ENCODE measurements at places on chromosomes 3 and 15.

DNA sequence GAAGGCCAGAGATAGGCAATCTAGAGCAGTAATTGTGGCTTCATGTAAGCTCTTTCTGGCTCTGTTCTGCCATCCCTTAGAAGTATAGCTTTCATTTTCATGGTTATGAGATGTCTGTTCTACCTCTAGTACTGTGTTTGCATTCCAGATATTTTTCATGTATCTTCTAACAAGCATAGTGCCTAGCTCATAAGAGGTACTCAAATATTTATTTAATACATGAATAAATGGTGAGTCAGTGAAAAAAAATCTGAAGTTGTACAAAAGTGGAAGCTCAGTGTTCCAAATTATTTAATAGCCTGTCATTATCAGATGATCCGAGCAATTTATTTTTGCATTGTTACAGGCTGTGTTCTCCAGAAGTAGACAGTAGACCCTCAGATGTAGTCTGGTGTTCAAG is 64.3 kb downstream of the OXSM start:
- no peak for DNase-seq

DNA sequence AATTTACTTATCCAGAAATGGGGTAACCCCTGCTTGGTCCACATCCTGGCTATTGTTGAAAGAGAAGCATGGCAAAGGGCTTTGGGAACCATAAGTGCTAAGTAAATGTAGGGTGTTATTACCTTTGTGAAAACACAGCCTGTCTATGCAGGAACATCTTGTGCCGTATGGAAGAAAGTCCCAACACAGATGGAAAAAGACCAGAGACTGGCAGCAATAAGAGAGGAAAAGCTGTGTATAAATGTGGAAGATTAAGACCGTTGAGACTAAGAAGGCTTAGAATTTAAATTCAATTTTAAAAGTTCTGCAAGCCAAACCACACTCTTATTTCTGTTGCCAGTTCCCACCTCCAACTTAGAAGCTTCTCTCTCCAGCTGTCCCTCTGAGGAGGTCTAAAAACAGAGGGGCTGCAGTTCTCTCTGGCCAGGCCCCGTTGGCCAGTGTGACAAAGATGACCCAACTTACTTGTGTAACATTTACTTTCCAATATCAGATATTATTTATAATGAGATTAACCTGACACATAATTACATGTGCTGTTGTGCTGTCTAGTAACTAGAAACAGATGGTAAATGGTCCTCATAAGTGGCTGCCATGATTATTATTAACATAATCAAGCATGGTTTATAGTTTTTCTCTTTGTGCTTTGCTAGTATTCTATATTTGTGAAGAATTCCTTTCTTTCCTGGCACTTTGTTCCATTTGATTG is 7.0 kb downstream of the MINDY4B start:
- DNase-seq: no peak

GRCh38 chr3:70561796-70562195 is 249.4 kb upstream of the MDFIC2 start:
- DNase-seq: no peak

GRCh38 chr3:54138937-54139547 is 16.7 kb downstream of the CACNA2D3 start:
- DNase-seq: no peak

DNA sequence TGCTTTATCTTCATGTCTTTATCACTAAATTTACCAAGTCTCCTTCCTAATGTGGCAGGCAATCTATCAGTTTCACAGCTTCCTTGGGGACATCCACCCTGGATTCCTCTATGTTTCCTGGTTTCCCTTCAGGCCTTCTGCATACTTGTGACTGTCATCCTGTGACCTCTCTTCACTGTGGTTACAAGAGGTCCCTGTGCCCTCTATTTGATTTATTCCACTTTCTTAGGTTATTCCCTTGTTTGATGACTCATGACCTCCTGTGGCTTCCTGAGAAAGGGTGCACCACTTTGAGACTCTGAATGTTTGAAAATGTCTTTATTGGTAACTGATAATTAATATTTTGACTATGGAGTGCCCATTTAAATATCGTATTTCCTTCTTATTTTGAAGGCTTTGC is 60.5 kb upstream of the KY start:
- DNase-seq: no peak

- no peak for DNase-seq
These were observed 27.1 kb upstream of the C3orf49 start for GRCh38 chr3:63791974-63792373.

GRCh38 chr15:28915041-28915810 is 29.5 kb downstream of the APBA2 start:
- no peak for DNase-seq

DNA sequence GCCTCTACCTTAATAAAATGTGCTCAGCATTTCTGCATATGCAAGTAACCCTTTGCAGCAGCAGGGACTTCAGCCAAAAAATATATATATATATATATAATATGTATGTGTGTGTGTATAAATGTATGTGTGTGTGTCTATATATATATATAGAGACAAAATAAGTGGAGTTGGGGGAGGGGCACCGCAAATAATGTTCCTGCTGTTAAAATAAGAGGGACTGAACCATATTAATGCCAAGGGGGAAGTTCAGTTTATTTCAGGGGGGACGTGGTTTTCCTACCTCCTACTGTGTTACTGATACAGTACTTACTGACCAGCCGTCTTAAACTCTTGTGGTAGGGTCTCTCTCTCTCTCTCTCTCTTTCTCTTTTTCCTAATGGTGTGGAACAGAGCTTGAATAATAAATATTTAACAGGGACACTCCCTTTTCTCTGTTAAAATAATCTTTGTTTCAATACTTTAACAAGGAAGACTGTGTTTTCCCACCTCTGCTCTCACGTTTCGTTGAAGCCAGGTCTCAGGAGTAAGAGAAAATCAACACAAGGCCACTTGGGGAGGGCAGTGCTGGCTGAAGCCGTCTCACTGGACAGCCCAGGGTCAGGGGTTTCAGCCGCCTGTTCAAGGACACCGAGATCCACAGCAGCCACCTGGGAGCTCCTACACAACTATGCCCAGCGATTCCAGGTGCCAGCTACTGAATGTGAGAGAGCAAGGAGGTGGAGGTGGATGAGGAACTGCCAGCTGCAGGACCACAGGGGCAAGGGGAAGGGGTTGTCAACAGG is 42.8 kb upstream of the ADAMTSL3 start:
- DNase-seq: no peak

- DNase-seq: no peak
These were observed 390.5 kb downstream of the DIPK2A start for GRCh38 chr3:144362126-144362525.

- no peak for DNase-seq
These were observed 9.0 kb upstream of the C3orf33 start for GRCh38 chr3:155815030-155815545.

- DNase-seq: no peak
These were observed 2.9 kb downstream of the CADPS start for GRCh38 chr3:62872318-62872717.

DNA sequence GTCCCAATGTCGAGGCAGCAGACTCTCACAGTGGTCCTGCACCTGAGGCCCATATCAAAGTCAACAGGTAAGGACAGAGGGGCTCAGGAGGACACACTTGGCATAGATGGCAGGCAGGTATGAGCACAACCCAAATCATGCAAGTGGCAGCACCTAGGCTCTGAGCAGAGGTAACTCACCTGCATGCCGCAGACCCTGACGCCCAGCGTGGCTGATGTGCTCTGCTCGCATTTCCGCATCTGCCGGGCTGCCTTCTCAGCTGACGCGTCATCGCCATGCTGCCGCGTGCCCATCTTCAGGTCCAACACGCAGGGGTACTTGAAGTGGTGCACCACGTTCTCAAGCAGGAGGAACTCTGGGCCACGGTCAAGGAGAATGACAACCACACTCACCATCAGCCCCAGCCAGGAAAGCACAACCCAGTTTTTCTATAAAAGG is 4.2 kb upstream of the GMPPB start:
- DNase-seq: no peak

- no peak for DNase-seq
These were observed 85.8 kb downstream of the MEIS2 start for GRCh38 chr15:37014566-37014965.

- no peak for DNase-seq
These were observed 169.2 kb upstream of the LYSMD4 start for GRCh38 chr15:99902248-99902928.

DNA sequence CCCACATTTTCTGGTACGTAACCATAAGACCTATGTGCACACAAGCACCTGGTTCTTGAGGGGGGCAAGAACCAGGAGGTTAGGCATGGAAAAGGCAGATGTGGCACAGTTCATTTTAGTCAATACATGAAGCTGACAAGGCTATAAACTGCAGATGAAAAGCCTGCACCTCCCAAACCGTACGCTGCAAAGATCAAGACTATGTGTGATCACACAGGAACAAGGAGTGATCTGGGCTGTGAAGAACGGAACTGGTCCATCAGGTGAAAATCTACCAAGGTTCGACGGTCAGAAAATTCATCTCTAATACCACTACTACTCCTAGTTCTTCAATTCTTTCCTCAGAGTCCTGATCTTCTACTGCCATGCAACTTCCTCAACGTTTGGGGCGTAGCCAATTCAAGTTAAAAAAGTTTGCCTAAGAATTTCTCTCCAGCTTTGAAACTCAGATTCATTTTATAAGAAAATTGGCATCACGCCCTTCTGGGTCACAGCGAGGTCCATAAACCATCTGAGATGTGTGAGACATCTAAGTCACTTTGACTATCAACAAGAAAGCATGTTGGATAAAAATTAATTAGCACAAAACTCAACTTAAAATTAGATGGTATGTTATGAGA is 41.9 kb downstream of the PLD1 start:
- DNase-seq: no peak

DNA sequence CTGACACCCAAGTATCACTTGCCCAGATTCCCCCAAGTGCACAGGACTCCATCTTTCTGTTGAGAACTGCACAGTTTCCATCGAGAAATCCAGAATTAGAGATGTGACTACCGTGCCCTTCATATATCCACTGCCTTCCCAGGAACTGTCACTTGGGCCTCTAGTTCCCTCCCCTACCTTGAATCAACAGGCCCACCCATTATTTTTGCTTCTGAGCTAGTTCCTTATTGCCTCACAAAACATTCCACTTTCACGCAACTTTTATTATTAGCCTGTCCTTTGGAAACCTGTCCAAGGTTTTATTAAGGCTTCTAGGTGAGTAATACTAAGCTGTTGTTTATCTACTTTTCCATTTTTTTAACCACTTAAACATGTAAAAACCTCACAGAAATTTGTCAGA is 17.1 kb upstream of the SLC30A4 start:
- no peak for DNase-seq

- no peak for DNase-seq
These were observed 843 bp downstream of the GLCE start for GRCh38 chr15:69161079-69161877.

GRCh38 chr3:45785605-45786150 is 10.7 kb downstream of the SLC6A20 start:
- no peak for DNase-seq

GRCh38 chr3:56985878-56986277 is 74.6 kb upstream of the SPATA12 start:
- DNase-seq: no peak

GRCh38 chr3:52041118-52041731 is 15.1 kb downstream of the DUSP7 start:
- DNase-seq: no peak

DNA sequence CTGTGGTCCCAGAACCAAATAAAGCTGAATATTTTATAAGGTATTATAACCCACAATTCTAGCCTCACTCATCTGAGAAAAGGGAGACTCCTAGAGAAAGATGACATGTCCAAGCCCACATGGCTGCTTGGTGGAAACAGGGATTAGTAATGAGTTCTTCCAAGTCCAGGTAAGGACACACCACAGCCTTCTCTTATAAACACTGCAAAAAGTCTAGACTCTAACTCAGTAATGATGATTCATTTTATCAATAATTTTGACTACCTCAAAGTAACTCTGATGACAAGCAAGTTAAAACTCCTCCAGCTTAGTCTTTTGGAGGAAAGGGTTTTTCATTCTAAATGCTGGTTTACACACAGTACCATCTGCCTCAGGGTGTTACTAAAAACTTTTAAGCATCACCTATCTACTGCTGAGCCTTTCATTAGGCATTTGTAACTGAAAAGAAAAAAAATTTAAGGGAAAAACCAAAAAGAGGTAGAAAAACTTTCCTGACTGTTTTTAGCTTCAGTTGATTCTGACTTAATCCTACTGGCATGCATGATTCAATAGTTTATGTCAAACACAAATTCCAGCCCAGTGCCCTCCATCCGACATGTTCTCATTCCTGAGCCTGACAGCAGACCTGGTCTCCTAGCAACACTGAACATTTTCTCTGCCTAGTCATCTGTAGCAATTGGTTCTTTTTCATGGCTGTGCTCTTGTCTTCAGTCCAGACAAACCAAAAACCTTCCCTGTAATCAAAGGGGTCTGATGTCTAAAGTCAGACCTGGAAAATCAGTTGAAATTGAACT is 43.9 kb downstream of the P3H2 start:
- DNase-seq: no peak

- DNase-seq: no peak
These were observed 31.5 kb downstream of the TM2D3 start for GRCh38 chr15:101620671-101621070.

- no peak for DNase-seq
These were observed 153.4 kb upstream of the THRB start for GRCh38 chr3:24648063-24648462.

DNA sequence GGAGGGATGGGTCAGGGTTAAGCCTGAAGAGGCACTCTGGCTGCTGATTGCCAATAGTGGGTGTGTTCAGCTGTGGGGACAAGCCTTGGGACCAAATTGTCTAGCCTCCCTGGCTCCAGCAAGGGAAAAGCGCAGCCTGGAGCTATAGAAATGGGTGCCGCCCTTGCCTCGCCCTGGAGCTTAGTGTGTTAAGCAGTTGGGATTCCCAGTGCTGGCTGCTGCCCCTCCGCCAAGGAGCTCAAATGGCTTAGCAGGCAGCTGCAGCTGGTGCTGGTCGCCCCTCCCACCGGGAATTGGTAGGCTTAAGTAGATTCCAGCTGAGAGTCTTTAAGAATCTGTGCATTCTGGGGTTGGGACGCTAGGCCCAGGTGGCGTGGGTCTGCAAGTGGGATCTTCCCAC is 662.9 kb upstream of the TBL1XR1 start:
- no peak for DNase-seq

- no peak for DNase-seq
These were observed 1.0 kb downstream of the UBE2E1 start for GRCh38 chr3:23806534-23807423.

- DNase-seq: no peak
These were observed 50.6 kb upstream of the PLXNA1 start for GRCh38 chr3:126932188-126932931.

GRCh38 chr3:184040010-184040409 is 8.5 kb downstream of the HTR3D start:
- no peak for DNase-seq

- DNase-seq: no peak
These were observed 360.1 kb downstream of the CNTN4 start for GRCh38 chr3:2458816-2459215.

- no peak for DNase-seq
These were observed 79.6 kb downstream of the MLH1 start for GRCh38 chr3:37072892-37073291.
